RPMI7951 (cell line): ENCODE measurements at places on chromosomes 16 and 17. TPM values are rescaled to one million over a fixed set of nuclear protein-coding genes. Genes with fewer than 3 reads are reported as not detected.

DNA sequence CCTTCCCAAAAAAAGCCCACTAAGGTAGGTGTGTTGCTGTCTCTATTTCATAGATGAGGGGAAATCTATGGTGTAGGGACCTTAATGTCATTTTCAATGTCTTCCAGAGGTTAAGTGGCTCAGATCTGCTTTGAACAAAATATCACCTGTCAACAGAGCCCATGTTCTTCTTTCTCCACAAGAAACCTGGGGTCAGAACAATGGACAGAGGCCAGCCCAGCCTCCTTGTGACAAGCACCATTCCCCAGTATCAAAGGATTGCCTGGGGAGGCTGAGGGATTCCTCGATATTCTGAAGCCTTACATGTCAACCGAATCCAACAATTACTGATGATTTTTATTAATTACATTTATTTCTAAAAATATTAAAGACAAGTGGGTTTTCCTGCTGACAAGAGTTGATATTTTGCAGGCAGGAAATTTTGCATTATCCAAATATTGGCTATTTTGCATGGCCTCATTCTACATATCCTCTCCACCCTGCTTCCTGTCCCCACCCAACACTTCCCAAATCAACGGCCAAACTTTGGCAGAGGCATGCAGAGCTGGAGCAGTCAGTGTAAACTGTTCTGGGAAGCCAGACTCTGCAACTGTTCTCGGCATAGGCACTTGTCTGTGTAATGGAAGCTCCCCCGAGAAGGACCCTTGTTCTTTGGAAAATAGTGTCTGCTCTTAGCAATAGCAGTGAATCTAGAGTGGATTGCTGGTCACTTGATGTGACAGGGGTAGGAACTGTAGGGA lies 281.5 kb downstream of the HS3ST3A1 start:
- DNase-seq: no peak

Gene FGF11
- total RNA-seq: 2.0 and 4.1 TPM in 2 replicates

Gene RNU2-1
- total RNA-seq: not detected in 2 replicates

DNA sequence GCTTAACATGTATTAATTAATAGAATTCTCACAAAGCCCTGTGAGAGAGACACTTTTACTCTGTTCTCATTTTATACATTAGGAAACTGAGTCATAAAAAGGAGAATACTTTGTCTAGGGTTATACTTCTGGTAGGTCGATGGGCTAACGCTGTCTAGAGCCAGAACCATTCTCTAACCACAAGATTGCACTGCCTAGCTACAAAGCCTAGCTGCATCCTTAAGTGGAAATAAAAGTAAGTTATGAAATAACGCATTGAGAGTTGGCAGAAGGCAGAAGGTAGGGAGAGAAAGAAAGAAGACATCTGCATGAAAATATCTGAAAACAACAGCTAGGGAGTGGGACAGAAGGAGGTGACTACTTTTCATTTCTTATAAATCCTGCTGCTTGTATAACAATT lies 33.2 kb downstream of the IRX6 start:
- DNase-seq: no peak

DNA sequence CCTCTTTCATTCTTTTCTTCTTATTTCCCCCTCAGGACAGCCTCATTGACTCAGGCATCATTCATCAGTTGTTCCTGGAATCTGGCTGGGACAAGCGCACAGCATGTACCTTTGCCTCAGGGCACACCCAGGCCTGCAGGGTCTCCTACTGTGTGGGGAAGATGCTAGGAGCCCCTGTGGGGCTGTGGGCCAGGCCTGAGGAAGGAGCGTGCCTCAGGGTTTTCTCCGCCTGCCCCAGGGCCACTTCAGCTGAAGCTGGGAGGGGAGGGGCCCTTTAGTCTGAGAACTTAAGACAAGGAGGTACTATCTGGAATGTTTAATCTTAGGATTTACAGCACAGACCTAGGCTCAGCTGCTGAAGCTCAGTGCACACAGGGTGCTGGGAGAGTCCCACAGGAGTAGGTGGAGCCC lies 7.9 kb downstream of the ELMO3 start:
- DNase-seq: peak; percentile 24

DNA sequence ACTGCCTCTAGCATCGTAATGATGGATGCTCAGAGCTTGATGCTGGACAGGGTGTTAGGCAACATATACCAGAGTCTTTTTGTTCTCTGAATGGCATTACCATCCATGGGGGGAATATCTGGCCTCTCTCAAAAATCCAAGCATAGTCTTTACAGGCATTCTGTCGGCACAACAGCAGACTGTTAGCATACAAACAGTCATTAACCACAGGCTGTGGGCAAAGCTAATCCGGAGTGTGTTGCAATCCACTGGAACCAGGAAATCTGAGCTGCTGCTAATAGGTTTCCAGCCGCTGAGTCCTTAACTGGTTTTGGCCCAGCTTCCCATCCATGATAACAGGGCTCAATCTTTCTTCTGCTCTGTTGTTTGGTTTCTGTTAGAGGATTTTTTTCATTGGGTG lies 371.9 kb downstream of the HS3ST3B1 start:
- peak; percentile 34 for DNase-seq

Gene SGF29
- total RNA-seq: 11.9 and 12.1 TPM in 2 replicates

Gene SAMD14
- 0.10 and 0.24 TPM in 2 replicates for total RNA-seq

DNA sequence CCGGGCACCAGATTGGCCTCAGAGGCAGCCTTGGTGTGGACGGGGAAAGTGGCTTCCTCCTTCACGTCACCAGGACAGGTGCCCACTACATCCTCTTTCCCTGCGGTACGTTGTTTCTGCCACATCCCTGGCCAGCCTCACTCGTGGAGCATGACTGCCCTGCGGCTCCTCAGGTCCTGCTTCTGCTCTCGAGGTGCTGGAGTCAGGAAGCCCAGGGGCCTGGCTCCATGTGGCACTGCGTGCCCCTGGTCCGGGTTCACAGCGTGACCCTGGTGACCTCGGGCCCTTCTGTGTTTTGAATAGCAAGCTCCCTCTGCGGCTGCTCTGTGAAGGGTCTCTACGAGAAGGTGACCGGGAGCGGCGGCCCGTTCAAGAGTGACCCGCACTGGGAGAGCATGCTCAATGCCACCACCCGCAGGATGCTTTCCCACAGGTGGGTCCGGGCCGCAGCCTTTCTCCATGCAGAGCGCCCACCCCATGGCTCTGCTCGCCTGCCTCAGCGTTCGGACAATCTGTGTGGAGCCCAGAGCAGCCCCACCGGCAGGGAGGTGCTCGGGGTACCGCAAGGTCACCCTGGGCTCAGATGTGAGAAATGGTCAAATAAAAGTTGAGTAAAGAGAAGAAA lies 13.5 kb downstream of the RGS11 start:
- no peak for DNase-seq

GRCh38 chr16:3730161-3731125 lies 13.1 kb upstream of the TRAP1 start:
- DNase-seq: no peak

GRCh38 chr17:45703806-45704205 lies 80.3 kb upstream of the CRHR1 start:
- no peak for DNase-seq

Gene CRYBA1
- not detected in 2 replicates for total RNA-seq

DNA sequence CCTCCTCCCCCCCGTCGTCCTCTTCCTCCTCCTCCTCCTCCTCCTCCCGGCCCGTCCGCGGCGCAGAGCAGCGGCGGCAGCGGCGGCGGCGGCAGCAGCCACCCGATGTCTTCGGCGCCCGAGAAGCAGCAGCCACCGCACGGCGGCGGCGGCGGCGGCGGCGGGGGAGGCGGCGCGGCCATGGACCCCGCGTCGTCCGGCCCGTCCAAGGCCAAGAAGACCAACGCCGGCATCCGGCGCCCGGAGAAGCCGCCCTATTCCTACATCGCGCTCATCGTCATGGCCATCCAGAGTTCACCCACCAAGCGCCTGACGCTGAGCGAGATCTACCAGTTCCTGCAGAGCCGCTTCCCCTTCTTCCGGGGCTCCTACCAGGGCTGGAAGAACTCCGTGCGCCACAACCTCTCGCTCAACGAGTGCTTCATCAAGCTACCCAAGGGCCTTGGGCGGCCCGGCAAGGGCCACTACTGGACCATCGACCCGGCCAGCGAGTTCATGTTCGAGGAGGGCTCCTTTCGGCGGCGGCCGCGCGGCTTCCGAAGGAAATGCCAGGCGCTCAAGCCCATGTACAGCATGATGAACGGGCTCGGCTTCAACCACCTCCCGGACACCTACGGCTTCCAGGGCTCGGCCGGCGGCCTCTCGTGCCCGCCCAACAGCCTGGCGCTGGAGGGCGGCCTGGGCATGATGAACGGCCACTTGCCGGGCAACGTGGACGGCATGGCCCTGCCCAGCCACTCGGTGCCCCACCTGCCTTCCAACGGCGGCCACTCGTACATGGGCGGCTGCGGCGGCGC lies at the start of gene FOXF1:
Gene FOXF1 (plus strand): TSS at position 63 of the 797 bp plus-strand sequence. CDS start 43 bp downstream, at position 106.
- DNase-seq: peak; percentile 66

DNA sequence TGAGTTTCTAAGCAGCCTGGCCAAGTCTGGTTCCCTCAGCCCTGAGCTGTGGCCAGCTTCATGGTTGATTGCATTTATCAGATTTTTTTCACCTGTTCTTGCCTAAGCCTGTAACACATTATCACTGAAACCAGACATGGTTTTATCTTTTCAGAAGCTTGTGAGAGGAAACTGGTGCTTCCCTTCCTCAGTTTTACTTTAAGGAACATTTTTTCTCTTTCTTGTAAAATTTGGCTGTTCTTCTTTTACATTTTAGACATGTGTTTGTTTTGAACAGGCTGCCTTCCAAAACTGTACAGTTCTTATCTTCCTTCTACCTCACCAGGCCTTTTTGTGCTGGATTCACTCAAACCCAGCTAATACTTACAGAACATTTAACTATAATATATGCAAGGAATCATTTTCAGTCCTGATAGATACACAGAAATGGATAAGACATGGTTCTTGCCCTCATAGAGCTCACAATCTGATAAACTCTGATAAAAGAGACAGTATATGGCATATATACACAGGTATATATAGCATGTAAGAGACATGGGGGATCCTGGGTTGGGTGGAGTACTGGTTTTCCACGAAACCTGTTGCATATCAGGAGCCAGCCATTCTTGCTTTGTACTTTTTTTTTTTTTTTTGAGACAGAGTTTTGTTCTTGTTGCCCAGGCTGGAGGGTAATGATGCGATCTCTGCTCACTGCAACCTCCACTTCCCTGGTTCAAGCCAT lies 44.5 kb downstream of the ZNRF1 start:
- no peak for DNase-seq
